ENCODE measurements at places on chromosomes 11 and 22.

GRCh38 chr11:128553662-128554362 lies 33.5 kb downstream of the ETS1 start:
- no peak for DNase-seq

GRCh38 chr11:122803306-122803705 lies 35.0 kb upstream of the CRTAM start:
- no peak for DNase-seq

- DNase-seq: no peak
These were observed at the start of gene UBE2L6 for GRCh38 chr11:57567515-57568329. Gene UBE2L6, minus strand, starts transcription at chr11:57567672. Its CDS starts 61 bp downstream, at chr11:57567611.

GRCh38 chr22:37169406-37169805 lies 18.6 kb downstream of the C1QTNF6 start:
- DNase-seq: no peak

GRCh38 chr11:13954591-13954990 lies 7.9 kb upstream of the SPON1 start:
- DNase-seq: no peak

GRCh38 chr11:94586978-94587377 lies 19.8 kb downstream of the PIWIL4 start:
- no peak for DNase-seq

GRCh38 chr11:65625628-65626342 lies 10.2 kb downstream of the PCNX3 start:
- no peak for DNase-seq

DNA sequence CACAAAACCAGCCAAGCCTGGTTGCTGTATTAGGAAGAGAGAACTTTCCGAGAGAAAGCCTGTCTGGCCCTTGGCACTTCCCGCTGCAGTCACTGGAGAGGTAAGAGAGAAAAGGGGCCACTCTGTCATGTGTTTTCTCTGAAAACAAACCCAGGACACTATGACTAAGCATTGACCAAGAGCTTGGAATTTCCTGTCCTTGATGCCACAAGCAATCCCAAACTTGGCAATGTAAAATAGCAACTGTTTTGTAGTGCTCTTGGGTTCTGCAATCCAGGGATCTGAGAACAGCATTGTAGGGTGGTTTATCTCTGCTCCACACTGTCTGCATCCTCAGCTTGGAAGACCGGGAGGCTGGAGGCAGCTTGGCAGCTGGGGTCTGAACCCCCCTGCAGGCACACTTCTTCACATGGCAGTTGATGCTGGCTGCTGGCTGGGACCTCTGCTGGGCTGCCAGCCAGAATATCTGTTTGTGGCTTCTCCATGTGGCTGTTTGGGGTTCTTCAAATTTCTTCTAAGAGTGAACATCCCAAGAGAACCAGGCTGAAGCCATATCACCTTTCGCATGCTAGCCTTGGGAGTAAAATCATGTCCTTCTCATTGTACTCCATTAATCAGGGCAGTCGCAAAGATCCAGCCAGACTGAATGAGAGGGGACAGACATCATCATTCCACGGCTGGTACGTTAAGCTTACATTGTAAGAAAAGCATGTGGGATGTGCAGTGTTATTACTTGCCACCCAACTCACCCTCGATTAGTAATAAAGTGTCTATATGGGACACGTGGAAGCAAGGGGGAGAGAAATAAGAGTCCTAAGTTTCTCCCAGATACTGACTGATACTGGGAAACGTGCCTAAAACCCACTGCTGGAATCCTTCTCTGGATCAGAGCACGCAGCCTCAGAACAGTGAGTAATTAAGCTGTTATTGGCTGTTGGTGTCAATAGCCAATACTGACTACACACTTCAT lies 537.4 kb upstream of the B3GAT1 start:
- no peak for DNase-seq

- DNase-seq: no peak
These were observed 24.2 kb upstream of the KCNJ11 start for GRCh38 chr11:17412488-17413180.

- DNase-seq: peak; percentile 70
These were observed 33.0 kb downstream of the PTPRJ start for GRCh38 chr11:48013269-48013901.

DNA sequence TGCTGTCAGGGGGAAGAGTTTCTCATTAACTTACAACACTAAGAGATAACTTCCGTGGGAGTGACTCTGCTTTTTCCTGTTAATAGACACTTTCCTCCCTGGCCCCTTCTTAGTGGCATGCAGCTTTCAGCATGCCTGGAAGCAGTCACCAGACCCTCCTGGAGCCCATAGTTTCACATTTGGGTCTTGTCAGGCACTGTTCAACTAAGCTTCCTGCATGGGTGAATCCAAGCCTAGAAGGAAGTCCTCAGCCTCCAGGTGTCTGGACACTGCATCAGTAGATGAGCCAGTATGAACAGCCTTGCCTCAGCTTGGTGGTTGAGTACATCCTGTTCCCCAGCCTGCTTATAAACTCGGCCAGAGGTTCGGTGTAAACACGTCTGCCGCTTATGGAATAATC lies 68.1 kb downstream of the PPP6R3 start:
- DNase-seq: no peak

DNA sequence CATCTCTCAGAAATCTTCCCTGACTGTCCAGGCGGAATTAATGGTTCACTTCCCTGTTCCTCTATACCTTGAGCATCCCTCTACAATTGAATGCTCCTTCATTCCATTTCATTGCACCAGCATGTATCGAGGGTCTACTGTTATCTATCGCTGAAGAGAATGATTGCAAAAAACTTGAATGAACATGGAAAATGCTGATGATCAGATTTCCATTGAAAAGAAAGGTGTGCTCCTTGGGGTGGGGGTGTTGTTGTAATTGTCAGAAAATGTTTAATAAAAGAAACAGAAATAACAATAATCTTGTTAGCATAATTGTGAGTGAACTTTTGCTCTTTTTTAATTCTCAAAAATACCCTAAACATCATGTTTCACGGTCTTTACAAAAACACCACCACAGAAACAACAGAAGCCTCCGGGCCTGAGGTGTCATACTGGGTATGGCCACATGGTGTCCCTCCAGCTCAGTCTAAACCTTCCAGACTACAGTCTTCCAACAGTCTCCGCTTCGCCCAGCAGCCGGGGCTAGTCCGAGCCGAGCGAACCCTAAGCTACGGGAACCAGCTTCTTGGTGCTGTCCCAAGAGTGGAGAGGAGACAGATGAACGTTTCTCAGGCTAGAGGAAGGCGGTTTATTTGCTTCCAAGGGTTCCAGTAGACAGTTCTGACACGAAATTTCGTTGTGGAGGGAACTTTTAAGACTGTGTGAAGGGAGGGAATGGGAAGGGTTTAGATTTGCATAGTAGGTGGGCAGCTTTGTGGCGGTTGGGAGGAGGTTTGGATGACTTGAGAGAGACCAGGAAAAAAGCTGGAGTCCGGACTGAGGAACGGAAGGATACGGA lies 75.8 kb upstream of the ZBED5 start:
- peak; percentile 95 for DNase-seq

DNA sequence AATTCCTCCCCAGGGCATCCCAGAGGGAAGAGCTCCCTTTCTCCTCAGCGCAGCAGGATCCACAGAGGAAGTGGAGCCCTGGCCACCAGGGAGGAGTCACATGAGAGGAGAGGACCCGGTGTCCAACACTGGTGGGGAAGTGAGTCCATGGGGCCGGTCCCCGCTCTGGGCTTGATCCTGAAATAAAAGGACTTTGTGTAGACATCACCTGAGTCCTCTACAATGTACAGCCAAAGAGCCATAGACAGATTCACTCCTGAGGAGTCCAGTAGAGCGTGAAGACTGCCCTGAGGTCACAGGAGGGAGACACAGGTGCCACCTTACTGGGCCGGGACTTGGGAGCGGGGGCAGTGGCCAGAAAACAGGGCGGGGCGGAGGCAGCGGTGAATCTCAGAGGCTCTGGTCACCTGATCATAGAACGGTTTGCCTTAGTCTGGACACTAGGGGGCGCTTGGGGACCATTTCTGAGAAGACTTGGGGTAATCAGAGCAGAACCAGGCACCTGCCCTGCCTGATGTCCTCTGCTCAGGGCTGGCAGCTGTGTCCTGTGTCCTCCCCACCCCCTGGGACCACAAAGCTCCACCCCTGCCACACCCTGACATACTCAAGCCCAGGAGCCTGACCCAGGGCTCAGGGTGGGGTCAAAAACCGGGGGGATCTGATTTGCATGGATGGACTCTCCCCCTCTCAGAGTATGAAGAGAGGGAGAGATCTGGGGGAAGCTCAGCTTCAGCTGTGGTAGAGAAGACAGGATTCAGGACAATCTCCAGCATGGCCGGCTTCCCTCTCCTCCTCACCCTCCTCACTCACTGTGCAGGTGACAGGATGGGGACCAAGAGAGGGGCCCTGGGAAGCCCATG lies 112.7 kb downstream of the VPREB1 start:
- no peak for DNase-seq

DNA sequence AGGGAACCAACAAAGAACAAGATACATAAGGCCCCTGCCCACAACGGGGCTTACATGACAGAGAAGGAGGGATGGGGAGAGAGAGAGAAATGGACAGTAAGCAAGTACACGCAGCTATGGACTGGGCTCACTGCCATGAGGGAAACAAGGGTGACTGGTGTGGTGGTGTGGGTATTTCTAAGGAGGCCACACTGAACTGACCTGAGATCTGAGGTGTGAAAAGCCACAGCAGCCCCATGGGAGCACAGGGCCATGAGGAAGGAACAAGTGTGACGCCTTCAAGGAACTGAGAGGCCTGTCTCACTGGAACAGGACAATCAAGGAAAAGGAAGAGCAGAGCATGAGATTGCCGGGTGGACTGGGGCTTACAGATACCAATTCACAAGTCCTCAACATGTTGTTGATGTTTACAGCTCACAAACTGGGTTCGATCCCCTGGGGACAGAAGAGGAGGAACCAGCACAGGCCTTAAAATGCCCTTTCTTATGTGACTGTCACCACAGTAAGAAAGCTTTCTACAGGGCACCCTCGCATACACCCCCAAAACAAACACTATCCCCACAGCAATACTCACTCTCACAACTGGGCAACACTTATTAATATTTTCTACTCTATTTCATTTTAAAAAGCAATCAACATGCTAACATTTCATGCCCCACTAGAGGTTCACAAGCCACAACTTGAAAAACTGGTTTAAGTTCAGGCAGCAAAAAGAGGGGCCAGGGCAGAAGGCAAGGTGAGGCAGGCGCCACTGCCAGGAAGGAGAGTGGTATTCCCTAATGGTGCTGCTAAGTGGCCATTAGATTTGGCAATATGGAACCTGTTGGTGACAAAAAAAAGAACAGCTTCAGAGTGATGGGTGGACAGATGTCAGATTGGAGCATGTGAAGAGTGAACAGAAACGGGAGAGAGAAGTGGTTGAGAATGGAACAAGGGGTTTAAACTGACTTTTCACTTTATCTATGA lies 39.1 kb downstream of the TCIRG1 start:
- DNase-seq: no peak

DNA sequence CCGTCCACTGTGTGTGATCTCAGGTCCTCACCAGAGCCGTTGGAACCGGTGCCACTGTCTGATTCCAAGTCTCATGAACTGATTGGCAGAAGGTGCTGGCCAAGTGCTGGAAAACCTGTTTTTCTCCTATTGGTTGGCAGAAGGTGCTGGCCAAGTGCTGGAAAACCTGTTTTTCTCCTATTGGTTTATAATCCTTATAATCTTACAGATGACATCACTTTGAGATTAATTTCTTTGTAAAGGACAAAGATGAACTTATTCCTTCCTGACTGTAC lies 1106.3 kb downstream of the BRD1 start:
- no peak for DNase-seq

DNA sequence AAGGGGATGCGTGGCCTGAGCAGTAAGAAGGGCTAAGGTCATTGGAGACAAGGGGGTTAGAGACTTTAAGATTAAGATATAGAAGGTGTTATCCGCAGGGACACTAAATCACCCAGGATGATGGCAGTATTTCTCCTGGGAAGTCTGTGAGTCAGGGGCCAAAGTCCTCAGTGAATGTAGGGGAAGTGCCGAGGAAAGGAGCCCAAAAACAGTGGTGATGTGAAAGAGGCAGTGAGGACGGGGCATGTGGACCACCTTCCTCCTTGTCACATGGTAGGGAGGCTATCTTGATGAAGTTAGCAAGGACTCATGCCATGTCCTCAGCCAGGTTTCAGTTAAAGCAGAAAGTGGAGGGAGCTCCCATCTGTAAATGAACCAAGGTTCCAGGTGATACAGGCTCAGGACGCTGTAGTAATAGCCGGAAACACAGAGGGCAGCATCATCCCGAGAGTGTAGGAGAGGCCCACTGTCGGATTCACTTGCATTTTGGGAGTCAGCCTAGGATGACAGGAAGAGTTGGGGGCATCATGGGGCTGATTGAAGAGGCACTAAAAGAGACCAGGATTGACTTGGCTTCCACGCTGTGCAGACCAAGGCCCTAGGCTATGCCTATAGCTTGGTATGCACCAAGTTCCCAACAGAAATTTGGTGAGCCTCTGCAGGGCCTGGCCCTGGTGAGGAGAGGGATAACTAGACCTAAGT lies 33.5 kb downstream of the WEE1 start:
- DNase-seq: no peak

DNA sequence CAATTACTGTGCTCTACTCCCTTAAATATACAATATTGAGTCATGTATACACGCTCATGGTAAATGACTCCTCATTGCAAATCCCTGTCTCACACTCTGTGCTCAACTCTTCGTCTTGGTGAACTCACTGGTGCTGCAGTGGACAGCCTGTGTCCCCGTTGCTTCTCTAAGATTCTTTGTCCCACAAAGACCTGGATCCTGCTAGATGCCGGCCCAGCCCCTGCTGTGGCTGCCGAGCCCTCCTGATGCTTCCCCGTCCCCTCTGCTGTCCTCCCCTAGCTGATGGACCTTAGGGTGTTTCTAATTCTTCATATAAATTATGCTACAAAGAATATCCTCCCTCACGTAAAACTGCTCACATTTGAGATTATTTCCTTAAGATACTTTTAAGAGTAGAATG lies 5.5 kb downstream of the APOL2 start:
- no peak for DNase-seq

DNA sequence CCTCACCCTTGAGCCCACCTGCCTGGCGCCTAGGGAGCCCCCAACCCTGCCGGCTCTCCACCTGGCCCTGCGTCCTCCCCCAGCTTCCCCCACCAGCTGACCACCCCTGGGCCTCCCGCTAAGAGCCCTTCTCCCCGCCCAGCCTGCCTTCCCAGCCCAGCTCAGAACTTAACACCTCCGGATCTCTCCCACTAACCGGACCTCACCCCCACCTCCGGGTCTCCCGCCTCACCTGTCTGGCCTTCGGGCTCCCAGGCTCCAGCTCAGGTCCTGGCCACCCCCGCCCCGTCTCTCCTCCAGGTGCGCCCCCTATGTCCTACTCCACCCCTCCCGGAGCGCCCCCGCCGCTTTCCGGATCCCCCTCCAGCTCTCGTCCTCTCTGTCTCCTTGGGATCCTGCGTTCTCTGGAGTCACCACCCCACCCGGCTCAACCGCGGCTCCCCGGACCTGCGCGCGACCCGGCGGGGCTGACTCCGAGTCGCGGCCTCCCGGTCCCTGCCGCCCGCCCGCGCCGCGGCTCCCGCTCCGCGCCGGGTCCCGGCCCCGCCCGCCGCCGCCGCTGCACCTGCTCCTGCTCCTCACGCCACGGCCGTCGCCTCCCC lies at the start of gene KCNJ11:
Gene KCNJ11, minus strand, starts transcription at position 51 of the 602 bp plus-strand sequence. CDS start 568 bp downstream, outside the sequence.
- DNase-seq: no peak

GRCh38 chr11:102010776-102011494 lies 36.3 kb upstream of the CFAP300 start:
- peak; percentile 96 for DNase-seq

All from chondrocyte (in vitro differentiated cells).